ENCODE measurements at places on chromosomes 12 and 14.
A peak's percentile ranks its signal among the peaks of the same experiment; 100 is the strongest.

GRCh38 chr12:56999456-56999855 lies 6.9 kb downstream of the ZBTB39 start:
- peak; percentile 20 for DNase-seq

GRCh38 chr14:60951776-60952435 lies 29.0 kb downstream of the TRMT5 start:
- DNase-seq = no peak

GRCh38 chr12:119841433-119842210 lies 35.5 kb downstream of the CIT start:
- DNase-seq = peak; percentile 44

- no peak for DNase-seq
Measured at GRCh38 chr12:55823419-55823818, 5.6 kb downstream of the ORMDL2 start.

DNA sequence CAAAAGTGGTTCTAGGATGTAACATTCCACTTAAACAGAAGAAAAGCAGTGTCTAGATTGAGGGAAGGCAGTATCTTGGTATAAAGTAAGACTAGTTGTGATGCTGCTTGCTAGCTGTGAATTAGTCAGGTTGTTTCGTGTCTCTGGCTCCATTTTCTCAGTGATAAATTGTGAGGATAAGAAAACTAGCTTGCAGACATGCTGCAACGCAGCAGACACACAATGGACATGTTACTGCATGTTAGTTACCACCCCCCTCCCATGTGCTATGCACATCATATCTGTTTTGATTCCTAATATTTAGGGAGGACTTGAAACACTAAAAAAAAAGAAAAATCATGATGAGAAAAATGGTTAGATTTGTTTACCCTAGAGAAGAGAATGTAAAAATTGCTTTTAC lies 2.9 kb downstream of the CCNK start:
- no peak for DNase-seq

- DNase-seq = peak; percentile 82
Measured at GRCh38 chr12:21476949-21477348, 24.5 kb downstream of the RECQL start.

GRCh38 chr12:5581019-5581418 lies 149.1 kb downstream of the NTF3 start:
- DNase-seq = no peak

DNA sequence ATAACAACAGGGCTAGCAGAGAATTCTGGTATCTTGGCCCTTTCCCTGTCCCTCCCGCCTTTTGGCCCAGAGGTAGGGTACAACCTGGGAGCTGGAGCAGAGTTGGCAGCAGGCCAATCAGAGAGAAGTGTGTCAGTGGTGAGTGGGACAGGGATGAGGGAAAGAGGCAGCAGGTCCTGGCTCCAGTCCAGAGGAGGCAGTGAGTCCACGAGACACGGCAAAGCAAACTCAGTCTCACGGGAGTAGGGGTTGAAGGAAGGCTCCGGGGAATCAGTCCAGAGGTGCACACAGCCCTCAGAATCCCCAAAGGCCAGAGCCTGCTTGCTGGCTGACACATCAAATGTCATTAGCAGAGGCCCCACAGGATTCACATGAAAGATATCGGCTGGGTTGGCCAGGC lies 7.3 kb downstream of the PAN2 start:
- no peak for DNase-seq

DNA sequence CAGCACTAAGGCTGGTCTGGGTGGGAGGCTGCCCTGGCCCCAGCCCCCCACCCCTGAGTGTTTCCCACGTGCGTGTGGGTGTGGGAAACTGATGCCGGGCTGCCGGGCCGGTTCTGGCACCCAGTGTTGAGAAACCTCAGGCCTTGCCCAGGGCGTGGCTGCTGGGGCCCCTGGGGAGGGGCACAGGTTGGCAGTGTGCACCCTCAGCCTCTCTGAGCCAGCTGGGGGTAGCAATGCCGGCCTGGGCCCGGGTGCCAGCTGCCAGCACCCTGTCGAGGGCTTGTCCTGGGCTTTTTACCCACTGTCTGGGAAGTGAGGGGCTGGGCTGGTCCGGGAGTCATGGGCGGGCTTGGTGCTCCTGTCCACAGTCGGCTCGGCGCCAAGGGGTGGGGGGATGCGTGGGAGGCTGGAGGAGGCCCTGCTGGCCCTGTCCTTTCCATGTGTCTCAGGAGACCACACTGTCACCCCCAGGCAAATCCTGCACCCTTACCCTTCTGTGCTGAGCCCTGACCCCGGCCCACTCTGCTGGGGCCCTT lies 15.7 kb downstream of the ASPG start:
- DNase-seq = no peak

- DNase-seq = no peak
Measured at GRCh38 chr12:124302807-124303578, 8.1 kb downstream of the RFLNA start.

GRCh38 chr12:12901158-12901791 lies 9.9 kb downstream of the GPRC5A start:
- DNase-seq = peak; percentile 98

Data from ELR (cell line).